ENCODE measurements at places on chromosomes 6 and 20. TPM values are rescaled to one million over a fixed set of nuclear protein-coding genes. Genes with fewer than 3 reads are reported as not detected.

SUMO4 gene
- 8.2 TPM for total RNA-seq

VNN1 gene
- 296 TPM for total RNA-seq

CGA gene
- not detected for total RNA-seq

BHLHE23 gene
- total RNA-seq, result not detected

BTNL2 gene
- not detected for total RNA-seq

SLC26A8 gene
- not detected for total RNA-seq

TUBB2B gene
- total RNA-seq, result 3.3 TPM

SSR1 gene
- total RNA-seq, result 65.7 TPM

PLEKHG1 gene
- total RNA-seq, result 52.2 TPM

KCNB1 gene
- total RNA-seq, result 0.85 TPM

GTF3C6 gene
- total RNA-seq, result 29.4 TPM

PACRG gene
- total RNA-seq, result 0.76 TPM

PKHD1 gene
- total RNA-seq, result 0.66 TPM

NRSN1 gene
- not detected for total RNA-seq
